ENCODE measurements at places on chromosomes 6 and 20. TPM values are rescaled to one million over a fixed set of nuclear protein-coding genes. Genes with fewer than 3 reads are reported as not detected.

Gene GGTLC1
- total RNA-seq: not detected

Gene CLPSL2
- total RNA-seq: not detected

Gene SAMD3
- 2.8 TPM for total RNA-seq

Gene GMNN
- total RNA-seq: 12.9 TPM

Gene ESR1
- total RNA-seq: 0.50 TPM

Gene FRS3
- total RNA-seq: 1.8 TPM

Gene RIMS1
- total RNA-seq: 3.9 TPM

Gene UNC5CL
- 0.26 TPM for total RNA-seq

Gene OPRL1
- 2.6 TPM for total RNA-seq

Gene XKR7
- not detected for total RNA-seq

Gene RAD21L1
- not detected for total RNA-seq

Gene RBM24
- 2.5 TPM for total RNA-seq

Gene OR2H2
- not detected for total RNA-seq

Gene C20orf144
- under 0.01 TPM for total RNA-seq

Gene UST
- total RNA-seq: 19.5 TPM

Gene SLC18B1
- 7.2 TPM for total RNA-seq

Gene C20orf141
- total RNA-seq: not detected

Gene ATP9A
- 53.7 TPM for total RNA-seq

Gene CALHM4
- not detected for total RNA-seq

Gene SAMD10
- 0.99 TPM for total RNA-seq

Gene CAGE1
- under 0.01 TPM for total RNA-seq

Gene MYO6
- 14.4 TPM for total RNA-seq

Gene SOX18
- total RNA-seq: not detected

Measured in fibroblast of lung (primary cell).